ENCODE measurements at places on chromosomes 1 and 21.

DNA sequence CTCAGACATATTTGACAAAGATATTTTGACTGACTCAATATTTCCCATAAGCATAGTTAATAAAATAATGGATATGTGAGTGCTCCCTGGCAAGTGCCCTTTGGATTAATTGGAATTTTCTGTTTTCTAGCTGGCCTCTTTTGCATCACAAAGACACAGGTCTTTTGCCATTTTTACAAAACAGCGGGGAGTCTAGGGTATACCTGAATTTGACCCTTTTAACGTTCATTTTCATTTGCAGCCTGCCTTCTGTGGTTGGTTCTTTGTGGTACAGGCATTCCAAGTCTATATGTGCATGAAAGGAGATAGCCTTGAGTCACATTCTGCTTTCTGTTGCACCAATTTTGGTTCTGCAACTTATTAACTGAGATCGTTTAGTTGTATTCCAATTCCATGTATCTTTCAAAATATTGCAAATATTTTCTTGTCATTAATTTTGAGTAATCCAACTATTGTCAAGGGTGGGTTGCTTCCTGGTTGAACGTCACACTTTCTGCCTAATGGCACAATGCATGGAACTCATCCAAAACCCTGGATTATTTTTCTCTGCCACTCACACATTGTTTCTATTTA, 171.7 kb downstream of the CRB1 start:
- no peak for DNase-seq

- DNase-seq, result no peak
Measured at GRCh38 chr1:25090707-25091422, 141.4 kb downstream of the SYF2 start.

- no peak for DNase-seq
Measured at GRCh38 chr1:9472386-9473031, 66.8 kb upstream of the SLC25A33 start.

DNA sequence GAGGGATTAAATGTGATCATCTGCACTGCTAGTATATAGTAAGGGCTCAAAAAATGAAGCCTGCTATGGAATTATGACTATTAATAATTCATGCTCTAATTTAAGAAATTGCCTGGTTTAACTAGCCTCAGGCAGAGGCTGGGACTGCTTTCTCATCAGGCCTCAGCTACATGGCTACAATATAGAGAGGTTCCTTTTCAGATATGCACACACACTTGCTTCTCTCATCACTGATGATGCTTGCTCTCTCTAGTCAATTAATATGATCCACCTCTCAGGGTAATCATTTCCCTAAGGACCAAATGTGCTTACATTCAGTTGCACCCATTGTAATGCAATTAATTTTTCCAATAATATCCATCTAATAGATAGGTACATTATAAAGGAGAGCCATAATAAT, 324.9 kb upstream of the ST6GALNAC5 start:
- no peak for DNase-seq

DNA sequence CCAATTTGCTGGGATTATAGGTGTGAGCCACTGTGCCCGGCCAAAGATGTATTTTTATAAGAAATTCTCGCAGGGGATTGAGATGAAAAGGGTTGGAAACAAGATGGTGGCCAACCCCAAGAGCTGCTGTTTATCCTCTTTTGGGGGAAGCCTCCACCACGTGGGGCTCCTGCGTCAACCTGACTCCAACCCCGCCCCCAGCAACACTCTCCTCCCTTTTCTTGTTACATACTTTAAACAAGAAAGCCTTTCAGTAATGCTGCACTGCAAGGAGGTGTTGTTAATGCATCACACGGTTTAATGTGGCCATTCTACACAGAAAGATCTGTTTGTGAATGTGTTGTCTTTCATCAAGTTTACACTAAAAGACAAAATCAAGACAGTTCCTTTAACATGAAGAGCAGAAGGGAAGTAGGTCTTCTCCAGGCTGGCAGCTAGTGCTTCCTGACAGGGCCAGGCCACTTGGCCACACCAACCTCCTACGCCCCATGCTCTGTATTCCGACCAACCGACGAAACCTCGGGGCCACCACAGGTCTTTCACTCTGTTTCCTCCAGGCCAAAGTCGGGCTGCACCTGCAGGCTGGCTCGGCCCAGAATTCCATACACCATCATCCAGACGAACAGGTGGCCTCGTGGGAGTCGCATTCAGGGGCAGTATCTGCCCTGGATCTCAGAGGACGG, 25.9 kb downstream of the C2CD2 start:
- DNase-seq, result no peak

DNA sequence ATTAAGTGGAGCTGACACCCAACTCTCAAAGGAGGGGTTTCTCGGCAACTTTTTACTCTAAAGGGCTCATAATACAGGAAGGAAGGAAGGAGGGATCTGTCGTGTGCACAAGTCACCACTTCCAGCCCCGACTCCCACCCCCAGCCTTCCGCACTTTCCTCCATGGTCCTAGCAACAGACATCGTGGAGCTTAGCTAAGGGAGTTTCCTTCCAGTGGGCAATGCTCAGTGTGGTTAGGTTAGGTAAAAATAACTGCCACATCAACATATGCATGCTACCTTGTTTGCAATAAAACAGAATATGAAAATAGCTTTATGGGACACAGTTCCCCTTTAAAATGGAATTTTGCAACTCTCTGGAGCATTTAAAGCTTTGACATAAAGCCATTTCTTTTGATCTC, 35.2 kb downstream of the KANK4 start:
- DNase-seq, result no peak

- no peak for DNase-seq
Measured at GRCh38 chr1:22749503-22749902, 38.9 kb downstream of the EPHB2 start.

GRCh38 chr1:39034114-39034654, 8.0 kb downstream of the NDUFS5 start:
- DNase-seq, result no peak

- peak; percentile 39 for DNase-seq
Measured at GRCh38 chr21:34180826-34181359, 107.5 kb downstream of the MRPS6 start.

- DNase-seq, result no peak
Measured at GRCh38 chr1:240831191-240831631, 219.3 kb upstream of the GREM2 start.

GRCh38 chr1:46171871-46172270, 3.0 kb upstream of the TSPAN1 start:
- DNase-seq, result peak; percentile 24

GRCh38 chr21:42913476-42913875, 12.0 kb downstream of the ERVH48-1 start:
- no peak for DNase-seq

DNA sequence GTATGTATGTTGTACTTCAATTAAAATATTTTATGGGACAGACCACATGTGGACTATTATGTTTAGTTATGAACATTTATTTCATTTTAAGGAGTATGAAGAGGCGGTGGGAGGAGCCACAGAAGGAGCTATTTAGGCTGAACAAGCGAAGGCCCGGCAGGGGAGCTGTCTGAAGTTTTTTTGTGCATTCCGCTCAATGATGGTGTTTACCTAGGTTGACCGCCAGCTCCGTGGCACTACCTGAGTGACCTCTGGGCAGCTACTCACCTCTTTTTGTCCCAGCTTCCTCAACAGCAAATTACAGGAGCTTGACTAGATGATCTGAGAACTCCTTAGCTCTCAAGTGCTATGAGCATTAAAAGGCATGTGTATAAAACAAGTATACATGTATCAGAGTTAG, 32.7 kb upstream of the C1orf198 start:
- no peak for DNase-seq

Data from tongue (tissue), 3 donors.